ENCODE measurements at places on chromosomes 13 and 19.
A peak's percentile ranks its signal among the peaks of the same experiment; 100 is the strongest.

- no peak for DNase-seq
Measured at GRCh38 chr13:90793261-90793820, 554.1 kb upstream of the MIR17HG start.

GRCh38 chr19:57615346-57615745, 1.3 kb downstream of the ZNF134 start:
- no peak for DNase-seq

DNA sequence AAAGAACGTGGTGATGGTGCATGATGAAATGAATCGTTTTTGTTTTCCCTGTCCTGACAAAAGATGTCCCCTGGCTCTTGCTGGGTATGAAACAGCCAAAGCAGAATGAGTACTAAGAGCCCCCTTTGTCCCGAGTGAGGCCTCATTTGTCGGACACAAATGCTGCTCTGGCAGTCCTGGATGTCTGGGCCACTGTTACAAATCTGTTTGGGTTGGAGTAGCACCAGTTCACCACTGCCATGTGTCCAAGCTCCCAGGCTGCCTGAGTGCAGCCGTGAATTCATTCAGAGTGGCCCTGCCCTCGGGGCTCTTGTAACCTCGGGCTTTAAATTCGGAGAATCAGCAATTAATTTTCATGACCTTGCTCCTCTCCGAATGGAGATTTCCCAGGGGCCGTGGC, 182.4 kb downstream of the NUFIP1 start:
- peak; percentile 7 for DNase-seq

DNA sequence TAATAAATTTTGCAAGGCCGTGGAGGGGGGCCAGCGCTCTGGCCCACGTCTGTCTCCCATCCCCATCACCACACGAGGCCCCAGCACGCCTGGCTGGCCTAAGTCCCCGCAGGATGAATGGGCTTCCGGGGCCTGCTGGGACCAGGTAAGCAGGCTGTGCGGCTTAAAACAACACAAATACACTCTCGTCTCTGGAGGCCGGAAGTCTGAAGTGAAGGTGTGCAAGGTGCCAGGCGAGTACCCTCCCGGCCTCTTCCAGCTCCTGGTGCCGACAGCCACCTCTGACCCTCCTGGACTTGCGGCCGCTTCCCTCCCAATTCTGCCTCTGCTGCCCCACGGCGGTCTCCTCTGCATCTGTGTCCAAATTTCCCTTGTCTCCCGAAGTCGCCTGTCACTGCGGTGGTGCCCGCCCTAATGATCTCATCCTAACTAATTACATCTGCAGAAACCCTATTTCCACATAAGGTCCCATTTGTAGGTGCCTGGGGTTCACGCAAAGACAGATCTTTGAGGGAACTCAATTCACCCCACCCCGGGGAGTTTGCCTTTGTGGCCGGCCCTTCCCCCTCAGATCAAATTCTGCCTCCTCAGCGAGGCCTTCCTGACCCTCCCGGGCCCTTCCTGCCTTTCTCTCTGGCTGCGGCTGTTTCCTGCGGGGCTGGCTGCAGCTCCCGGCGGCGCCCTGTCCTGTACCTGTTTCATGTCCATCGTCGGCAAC, 8.1 kb upstream of the PTBP1 start:
- no peak for DNase-seq

DNA sequence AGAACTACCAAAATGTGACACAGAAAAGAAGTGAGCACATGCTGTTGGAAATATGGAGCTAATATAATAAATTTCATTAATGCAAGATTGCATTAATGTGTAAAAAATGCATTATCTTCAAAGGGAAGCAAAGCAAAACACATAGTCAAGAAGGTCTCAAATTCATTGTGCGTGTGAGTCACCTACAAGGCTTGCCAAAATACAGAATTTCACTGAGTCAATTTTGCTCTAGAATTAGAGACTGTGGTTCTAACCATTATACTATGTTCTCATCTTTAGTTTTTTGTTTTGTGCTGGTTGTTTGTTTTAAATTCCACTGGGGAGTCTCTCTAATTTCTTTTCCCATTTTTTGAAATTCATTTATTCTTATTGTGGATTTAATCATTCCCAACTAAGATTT, 149.8 kb upstream of the SLITRK1 start:
- no peak for DNase-seq

DNA sequence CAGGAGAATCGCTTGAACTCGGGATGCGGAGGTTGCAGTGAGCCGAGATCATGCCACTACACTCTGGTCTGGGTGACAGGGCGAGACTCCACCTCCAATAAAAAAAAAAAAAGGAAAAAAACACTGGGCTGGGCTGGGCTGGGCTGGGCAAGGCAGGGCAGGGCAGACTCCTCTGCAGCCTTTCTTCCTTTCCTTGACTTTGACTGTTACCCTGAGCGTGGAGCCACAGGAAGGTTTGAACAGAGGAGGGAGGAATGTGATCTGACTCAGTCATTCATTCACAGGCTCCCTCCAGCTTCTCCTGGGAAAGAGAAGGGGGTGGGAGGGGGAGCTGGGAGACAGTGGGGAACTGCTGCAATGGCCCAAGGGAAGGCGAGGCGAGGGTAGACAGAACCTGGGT, 2.7 kb upstream of the ACTN4 start:
- DNase-seq = no peak

GRCh38 chr19:31992750-31993149, 352.7 kb upstream of the ZNF507 start:
- DNase-seq = no peak

DNA sequence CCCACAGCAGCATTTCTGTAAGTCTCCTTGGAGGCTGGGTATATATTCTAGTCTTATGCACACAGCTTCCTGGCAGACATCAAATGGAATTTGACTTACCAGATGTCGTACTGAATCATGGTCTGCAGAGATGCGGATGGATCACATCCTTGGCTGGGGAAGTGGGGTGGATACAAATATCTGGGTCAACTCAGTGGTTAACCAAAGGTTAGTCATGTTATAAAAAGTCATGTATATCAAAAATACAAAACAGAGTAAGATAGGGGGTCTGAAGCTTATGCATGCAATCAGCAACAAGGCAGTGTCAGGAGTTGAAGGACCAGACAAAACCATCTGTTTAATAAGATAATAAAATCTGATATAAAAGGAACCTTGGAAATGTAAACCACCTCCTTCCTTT, 61.9 kb downstream of the WASF3 start:
- no peak for DNase-seq

DNA sequence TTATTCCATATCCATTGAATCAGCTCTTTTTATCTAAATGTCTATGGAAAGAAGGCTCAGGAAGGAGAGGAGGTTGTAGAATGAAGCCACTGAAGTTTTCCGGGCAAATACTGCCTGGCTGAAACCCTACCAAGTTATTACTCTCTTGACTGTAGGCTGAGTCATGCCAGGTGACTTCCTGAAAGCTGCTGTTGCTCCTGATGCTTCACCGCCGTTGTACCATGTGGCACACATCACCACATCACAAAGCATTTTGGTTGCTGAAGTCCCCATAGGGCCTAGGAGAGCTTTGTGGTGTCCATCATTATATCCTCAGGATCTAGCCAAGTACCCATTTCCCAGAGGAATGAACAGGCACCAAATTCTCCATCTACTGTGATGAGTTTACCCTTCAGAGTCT, 11.1 kb upstream of the TDRD12 start:
- no peak for DNase-seq

DNA sequence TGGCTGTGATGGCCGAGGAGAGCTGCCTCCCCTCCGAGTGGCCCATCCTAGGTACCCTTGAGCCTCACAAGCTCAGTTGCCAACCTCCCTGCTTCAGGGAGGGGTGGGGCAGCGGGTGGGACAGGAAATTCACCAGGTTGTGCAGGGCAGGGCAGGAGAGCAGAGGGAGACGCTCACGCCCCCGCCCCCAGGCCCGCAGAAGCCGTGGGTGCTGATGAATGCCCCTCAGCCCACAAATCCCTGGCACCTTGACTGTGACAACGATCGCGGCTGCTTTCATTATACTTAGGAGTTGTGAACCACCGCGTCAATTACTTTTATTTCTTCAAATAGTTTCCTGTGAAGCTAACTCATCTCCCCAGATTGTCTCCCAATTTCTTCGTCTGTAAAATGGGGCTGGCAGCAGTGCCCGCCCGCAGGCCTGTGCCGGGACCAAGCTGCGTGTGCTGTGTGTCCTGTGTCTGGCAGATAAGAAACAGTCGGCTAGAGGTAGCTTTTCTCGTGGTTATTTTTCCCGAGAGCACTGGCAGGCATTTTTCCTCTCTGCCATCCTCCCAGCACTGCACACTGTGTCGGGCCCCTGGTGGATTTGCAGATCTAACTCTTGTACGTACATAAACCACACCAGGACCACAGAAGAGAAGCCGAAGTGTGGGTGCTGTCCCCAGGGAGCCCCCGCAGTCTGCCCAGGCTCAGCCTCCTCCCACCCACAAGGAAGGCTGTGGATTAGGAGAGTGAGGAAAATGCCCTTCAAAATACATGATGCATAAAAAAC, 7.9 kb upstream of the RASA3 start:
- DNase-seq = no peak

DNA sequence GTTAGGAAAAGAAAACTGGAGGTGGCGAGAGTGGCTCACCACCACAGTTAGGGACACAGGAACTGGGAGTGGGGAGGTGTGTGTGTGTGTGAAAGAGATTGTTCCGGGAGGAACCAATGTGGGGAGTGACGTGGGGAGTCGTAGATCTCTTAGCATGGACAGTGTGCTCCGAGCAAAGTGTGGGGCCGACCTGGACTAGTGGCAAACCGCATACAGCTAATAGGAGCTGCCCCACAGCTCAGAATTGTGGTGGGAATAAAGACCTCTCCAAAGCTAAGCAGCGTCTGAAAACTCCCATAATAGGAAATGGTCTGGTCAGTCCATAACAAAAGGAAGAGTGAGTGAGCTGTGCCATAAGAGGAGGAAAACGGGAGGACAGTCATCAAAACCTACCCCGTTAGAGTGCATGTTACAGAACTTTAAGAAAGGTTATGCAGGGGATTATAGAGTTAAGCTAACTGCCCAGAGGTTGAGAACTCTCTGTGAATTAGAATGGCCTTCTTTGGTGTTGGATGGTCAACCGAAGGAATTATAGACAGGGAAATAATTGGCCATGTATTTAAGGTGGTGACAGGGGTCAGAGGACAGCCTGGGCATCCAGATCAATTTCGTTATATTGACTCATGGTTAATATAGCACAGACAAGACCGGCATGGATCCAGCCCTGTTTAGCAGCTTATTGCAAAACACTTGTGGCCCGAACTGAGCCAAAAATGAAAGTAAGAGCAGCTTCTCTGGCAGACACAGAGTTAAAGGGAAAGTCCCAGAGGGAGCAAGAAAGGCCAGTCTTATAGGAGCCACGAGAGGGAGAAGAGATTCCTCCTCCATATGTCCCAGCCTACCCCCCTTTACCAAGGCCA, 8.9 kb upstream of the SLC15A1 start:
- DNase-seq = no peak

- DNase-seq = no peak
Measured at GRCh38 chr13:112346173-112346898, 29.8 kb upstream of the SPACA7 start.

DNA sequence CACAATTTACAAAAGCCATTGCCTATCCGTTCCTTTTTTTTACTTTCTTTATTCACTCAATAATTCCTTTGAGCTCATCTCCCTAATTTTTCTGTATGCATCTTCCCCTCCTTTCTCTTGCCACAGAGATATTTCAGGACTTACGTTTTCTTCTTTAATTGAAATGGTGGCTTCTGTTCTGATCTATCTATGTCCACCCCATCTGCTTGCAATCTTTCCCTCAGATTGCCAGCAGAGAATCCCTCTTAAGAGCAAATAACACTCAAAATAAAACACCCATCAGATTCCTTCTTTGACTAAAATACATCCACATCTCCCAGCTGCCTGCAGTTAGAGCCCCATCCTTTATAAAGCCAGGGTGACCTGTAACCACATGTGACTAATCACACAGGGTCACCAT, 478.6 kb downstream of the EFNB2 start:
- DNase-seq = no peak

GRCh38 chr13:43664700-43665191, 122.0 kb downstream of the ENOX1 start:
- no peak for DNase-seq
